Right kidney (tissue), 9 donors: ENCODE measurements at places on chromosomes 6 and 20.

DNA sequence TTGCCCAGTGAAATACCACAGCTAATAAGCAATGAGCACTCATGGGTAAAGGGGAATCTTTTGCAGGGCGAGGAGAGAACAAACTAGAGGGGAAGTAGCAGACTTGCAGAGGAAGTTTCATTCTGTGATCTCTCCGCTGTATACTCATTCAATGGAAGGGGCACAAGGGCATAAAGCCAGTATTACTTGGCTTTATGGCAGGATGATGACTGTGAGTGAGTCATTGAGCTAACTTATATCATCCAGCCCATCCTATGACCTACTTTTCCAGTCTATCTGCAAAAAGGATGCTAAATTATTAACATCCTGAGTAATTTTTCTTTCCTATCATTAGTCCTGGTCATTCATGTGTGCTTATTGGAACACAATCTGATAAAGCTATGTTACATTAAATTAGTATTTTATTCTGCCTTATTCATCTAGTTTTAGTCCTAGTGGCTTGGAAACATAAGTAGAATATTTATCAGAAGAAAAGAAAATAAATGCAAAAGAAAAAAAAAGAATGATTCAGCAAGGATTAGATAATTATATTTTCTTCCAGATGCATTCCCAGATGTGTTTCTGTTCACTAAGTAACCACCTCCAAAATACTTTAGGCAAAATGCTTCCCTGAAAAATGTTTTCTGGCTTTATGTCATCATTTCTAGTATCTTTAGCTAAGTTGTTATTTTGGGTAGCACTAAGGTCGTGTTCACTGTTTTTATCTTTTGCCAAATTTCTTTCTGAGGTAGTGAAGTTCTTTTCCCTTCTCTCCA is 471.7 kb downstream of the CDKAL1 start:
- no peak for DNase-seq

DNA sequence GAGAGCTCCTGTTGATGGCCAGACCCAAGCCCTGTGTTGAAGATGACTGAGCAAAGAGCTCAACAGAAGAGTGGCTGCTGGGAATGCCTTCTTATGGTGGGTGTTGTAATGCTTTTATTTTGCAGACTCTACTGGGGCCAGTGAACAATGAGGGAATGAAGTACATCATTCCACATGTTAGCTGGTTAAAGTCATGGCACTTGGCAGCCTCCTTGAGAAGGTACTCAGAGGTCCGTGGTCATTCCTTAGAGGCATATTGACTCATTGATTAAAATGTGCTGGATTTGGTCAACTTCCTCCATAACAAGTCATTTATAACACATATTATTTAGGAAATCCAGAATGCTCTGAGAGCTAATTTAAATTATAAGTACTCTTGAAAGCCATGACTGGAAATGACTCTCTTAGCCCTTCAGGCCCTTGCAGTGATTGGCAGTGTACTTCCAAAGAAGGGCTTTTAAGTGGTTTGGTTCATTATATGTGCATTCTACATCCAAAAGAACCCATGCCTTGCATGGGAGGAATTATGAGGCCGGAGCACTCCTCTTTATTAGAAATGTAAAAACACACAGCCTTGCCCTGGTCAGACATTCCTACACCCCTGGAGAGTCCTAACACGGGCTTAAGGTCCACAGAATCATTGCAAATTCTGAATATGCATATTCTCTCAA is 976.9 kb downstream of the KIF16B start:
- DNase-seq = no peak

- no peak for DNase-seq
Observed at GRCh38 chr20:20201124-20201523, 148.8 kb downstream of the CFAP61 start.

DNA sequence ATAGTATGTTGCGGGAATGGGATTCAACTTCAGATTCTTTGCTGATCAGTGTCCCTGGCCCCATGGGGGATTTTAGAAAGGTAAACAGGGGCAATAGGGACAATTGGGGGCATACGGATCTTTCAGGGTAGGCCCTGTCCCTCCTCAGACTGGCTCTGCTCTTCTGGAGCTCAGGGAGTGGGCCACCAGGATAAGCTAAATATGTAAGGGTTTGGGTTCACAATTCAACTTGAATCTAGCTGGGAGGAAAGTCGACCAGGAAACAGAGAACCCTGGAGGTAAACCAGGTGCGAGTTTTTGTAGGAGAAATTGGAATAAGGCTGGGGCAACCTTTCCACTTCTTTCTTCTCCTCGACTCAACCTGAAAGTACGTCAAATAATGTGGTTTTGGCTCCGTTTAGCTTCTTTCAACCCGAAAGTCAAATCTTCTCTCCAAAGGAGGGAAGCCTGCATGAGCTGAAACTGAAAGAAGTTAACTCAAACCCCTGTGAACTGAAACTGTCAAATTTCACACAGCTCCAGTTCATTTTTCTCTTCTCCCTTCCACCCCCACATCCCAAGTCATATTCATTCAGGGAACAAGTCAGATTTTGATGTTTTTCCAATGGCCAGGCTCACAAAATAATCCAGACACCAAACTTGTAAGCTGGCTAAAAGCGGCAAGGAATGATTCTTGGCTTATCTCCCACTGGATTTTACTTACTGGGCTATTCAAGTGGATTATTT is 278.2 kb downstream of the CLIC5 start:
- DNase-seq = no peak

GRCh38 chr20:41456351-41456750 is 89.7 kb upstream of the EMILIN3 start:
- DNase-seq = no peak

DNA sequence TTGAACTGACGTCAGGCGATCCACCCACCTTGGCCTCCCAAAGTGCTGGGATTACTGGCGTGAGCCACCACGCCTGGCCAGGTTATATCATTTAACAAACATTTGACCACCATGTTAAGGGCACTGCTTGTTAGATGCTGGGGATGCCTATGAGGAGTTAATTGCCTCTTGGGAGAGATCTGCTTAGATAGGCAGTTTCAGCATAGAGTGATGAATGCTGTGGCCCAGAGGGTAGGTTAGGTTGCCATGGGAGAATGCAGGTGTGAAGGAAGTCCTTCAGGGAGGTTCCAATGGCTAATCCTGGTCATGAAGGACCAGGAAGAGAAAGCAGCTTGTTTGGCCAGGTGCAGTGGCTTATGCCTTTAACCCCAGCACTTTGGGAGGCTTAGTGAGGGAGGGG is 17.0 kb downstream of the PHF20 start:
- DNase-seq = no peak
